Bronchial epithelial cell (primary cell): ENCODE measurements at places on chromosomes 13 and 19.
A peak's percentile ranks its signal among the peaks of the same experiment; 100 is the strongest.

DNA sequence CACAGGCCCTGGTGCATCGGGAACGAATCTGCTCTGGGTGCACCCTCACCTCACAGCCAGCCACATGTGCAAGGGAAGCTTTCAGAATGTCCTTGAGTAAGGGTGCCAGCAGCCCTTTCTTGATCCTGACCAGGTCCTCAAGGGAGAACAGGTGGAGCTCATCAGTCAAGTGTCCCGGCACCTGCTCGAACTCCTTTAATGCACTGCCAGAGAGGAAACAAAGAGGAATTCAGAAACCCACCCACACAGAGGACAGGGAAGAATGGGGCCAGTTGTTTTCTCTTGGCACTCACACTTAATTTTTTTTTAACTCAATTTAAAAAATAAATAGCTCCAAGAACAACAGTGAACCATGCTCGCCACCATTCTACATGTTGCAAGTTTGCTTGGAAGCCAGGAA, 41.7 kb downstream of the RUBCNL start:
- DNase-seq = no peak

- DNase-seq = no peak
Observed at GRCh38 chr13:114324334-114324733, 10.0 kb downstream of the CHAMP1 start.

DNA sequence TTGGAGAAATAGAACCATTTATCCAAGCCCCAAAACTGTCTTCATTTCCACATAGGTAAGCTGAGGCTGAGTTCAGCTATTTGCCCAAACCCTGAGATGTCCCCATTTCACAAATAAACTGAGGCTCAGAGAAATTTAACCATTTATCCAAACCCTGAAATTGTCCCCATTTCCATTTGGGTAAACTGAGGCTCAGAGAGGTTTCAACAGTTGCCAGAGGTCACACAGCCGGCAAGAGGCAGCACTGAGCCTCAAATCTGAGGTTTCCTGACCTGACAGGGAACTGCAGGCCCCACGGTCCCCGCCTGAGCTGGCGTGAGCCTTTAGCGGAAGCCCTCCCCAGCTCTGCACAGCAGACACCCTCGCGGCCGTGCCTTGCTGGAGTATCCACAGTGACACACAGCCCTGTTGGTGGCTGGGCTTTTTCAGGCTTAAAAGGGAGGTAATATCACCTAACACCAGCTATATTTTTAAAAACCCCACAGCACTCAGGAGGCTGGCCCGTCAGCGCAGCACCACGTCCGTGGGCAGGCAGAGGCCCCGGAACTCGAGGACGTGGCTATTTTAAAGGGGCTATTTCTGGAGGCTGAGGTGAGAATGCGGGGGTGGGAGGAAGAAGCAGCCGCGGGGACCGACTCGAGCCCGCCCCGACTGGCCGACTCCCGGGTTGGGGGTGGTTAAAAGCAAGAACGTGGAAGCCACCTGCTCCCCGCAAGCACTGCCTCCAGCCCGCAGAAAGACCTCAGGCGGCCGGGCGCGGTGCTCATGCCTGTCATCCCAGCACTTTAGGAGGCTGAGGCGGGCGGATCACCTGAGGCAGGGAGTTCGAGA, 18.5 kb downstream of the PTPRS start:
- no peak for DNase-seq

GRCh38 chr19:52665529-52665928, 27.4 kb upstream of the ZNF83 start:
- DNase-seq = peak; percentile 78
